Thyroid gland (tissue), 4 donors: ENCODE measurements at places on chromosomes 6 and 20. TPM values are rescaled to one million over a fixed set of nuclear protein-coding genes. Genes with fewer than 3 reads are reported as not detected.

DNA sequence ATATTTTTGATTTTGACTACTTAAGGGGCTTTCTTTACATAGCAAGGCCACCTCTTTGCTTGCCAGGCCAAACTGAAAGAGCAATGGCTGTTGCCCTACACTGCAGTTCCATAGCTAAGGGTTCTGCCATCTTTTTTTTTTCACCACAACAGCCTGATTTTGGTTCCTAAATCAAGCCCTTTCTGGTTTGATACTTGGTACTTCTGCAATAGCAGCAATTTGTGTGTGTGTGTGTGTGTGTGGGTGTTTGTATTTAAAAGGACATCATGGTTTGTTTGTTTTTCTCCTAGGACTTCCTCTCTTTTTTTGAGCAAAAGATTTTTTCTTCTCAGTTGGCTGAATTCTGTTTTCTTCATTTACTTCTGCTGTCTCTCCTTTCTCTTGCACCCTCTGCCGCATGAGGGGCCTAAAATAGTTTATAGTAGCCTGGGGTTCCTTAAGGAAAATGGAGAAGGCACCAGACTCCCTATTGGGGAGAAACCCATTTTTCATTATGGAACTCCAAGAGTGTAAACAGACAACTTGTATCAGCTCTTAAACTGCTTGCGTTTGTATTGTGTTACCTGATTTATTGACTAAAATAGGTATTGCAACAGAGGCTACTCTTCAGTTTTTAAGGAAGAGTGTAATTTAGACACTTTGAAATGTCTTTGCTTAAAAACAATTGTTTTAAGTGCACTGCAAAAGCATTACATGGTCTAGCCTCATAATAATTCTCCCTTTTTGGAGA is 12.2 kb upstream of the GCLC start:
- H3K27me3 ChIP-seq, result no peaks in the 10 kb centered on the region
- DNase-seq, result no peak
- no peak overlapping the region for H3K4me3 ChIP-seq
- peaks cover 7% of the 10 kb centered on the region for H3K4me1 ChIP-seq
- no peaks in the 10 kb centered on the region for H3K36me3 ChIP-seq
- H3K27ac ChIP-seq, result no peak overlapping the region

The C6orf15 gene
- total RNA-seq, result not detected

The TREML1 gene
- not detected for total RNA-seq

GRCh38 chr6:13615792-13616120 is 621 bp downstream of the NOL7 start:
- H3K27ac ChIP-seq, result peak overlapping the region; percentile 82
- no peaks in the 10 kb centered on the region for H3K27me3 ChIP-seq
- H3K4me1 ChIP-seq, result peaks cover 7% of the 10 kb centered on the region
- DNase-seq, result peak; percentile 64

The PGBD1 gene
- total RNA-seq, result 3.6 TPM

The CLVS2 gene
- total RNA-seq, result not detected

GRCh38 chr20:19889011-19889953 is 127.9 kb upstream of the NAA20 start:
- H3K27me3 ChIP-seq, result no peaks in the 10 kb centered on the region
- no peak overlapping the region for H3K4me3 ChIP-seq
- peaks cover 60% of the 10 kb centered on the region for H3K4me1 ChIP-seq
- H3K36me3 ChIP-seq, result no peaks in the 10 kb centered on the region

GRCh38 chr6:37323580-37323979 is 30.2 kb upstream of the RNF8 start:
- no peak overlapping the region for H3K4me3 ChIP-seq
- DNase-seq, result no peak
- H3K27ac ChIP-seq, result no peak overlapping the region

DNA sequence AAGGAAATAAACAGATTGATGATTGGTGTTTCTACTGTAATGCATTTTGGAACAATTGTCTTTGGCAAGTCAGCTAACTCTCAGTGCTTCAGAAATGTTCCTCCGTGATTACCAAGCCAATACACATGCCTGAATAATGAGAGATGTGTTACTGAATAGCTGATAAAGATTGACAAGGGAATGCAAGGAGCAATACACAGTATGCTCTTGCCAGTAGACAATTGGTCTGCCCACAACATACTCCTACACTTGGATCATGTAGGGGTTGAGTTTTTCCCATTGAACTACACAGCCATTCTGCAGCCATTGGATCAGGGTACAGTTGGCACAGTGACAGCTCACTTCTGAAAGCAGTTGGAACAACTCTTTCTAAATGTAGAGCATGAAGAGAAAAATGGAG is 5.6 kb upstream of the GJB7 start:
- no peaks in the 10 kb centered on the region for H3K27me3 ChIP-seq
- no peak for DNase-seq
- H3K4me1 ChIP-seq, result no peaks in the 10 kb centered on the region
- no peak overlapping the region for H3K4me3 ChIP-seq

The GNAS gene
- total RNA-seq, result 2,762 TPM

- no peak for DNase-seq
- no peaks in the 10 kb centered on the region for H3K27me3 ChIP-seq
- no peak overlapping the region for H3K27ac ChIP-seq
- no peaks in the 10 kb centered on the region for H3K4me1 ChIP-seq
- no peaks in the 10 kb centered on the region for H3K36me3 ChIP-seq
These were observed 87.8 kb downstream of the KIZ start for GRCh38 chr20:21213691-21214090.

DNA sequence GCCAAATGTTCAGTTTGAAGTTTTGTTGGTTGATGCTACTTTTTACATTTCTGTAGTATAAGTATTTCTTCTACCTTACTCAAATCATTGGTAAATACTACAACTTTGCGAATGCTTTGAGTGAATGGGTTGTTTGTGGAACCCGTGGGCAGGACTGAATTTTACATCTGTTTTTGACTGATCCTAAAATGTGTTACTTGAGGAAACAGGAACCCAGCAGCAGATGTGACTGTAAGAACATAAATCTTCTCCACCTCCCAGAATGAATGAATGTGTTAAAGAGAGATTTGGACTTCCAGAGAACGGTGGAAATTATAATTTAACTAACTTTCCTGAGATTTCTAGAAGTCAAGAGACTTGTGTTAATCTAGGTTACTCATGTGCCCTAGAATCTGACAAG is 728.5 kb upstream of the MARCKS start:
- no peaks in the 10 kb centered on the region for H3K36me3 ChIP-seq
- no peak overlapping the region for H3K4me3 ChIP-seq
- no peak overlapping the region for H3K27ac ChIP-seq
- H3K27me3 ChIP-seq, result no peaks in the 10 kb centered on the region

GRCh38 chr6:63269470-63269869 is 50.3 kb downstream of the LGSN start:
- no peaks in the 10 kb centered on the region for H3K36me3 ChIP-seq
- no peaks in the 10 kb centered on the region for H3K4me1 ChIP-seq
- H3K27me3 ChIP-seq, result no peaks in the 10 kb centered on the region
- no peak overlapping the region for H3K4me3 ChIP-seq
- H3K27ac ChIP-seq, result no peak overlapping the region

The HINT3 gene
- 32.5 TPM for total RNA-seq

- no peak overlapping the region for H3K4me3 ChIP-seq
- H3K27me3 ChIP-seq, result no peaks in the 10 kb centered on the region
- H3K4me1 ChIP-seq, result no peaks in the 10 kb centered on the region
- H3K36me3 ChIP-seq, result no peaks in the 10 kb centered on the region
These were observed 540.2 kb downstream of the PRKN start for GRCh38 chr6:162187168-162187935.

DNA sequence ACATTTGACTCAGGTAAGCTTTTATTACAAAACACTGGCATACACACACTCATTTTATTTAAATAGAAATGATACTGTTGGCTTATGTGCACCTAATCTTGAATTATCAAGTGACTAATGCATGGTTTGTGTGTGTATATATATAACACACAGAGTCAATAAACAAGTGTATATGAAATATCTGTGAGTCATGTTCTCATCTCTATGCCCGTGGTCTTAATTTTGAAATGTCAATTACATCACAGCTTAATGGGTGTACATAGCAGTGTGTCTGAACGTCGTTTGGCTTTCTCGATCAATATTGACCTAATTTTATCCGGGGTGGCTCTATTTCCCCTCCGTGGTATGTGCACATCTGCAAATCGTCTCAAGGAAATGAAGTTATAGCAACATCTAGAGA is 104.0 kb upstream of the ZFP64 start:
- no peak for DNase-seq
- no peaks in the 10 kb centered on the region for H3K36me3 ChIP-seq
- H3K4me1 ChIP-seq, result no peaks in the 10 kb centered on the region
- no peak overlapping the region for H3K4me3 ChIP-seq
- H3K27ac ChIP-seq, result no peak overlapping the region

DNA sequence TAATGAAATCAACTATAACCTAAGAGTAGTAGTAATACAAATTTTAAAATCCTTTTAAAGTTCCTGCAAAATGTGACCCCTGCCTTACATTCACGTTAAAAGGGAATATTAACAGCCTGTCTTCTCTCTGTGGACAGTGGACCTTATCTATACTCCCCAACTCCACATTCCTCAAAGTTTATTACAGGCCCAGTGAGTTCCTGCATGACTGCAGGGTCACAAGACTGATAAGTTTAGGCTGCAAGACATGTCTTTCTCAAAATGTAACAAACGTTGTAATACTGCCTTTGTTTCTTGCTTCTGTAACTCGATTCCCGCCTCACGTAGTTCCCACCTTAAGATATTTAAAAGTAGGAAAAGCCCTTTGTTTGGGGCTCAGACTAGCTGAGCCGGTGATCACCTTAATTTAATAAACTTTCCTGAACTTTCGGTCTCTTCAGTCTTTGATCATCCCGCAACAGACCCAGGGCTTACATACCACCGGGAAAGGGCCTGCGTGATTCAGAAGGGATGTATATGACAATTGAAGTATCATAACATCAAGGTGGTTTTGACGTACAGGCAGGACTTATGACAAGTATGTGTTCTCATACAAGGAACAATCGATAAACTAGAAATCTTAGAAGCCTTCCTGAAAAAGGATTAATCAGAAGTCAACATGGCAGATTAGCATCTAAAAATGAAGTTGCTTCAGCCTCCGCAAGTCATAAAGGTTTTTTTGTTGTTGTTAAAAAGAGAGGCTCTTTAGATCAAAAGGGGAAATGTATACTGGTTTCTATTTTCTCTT is 3.0 kb downstream of the IL22RA2 start:
- no peak overlapping the region for H3K4me3 ChIP-seq
- H3K4me1 ChIP-seq, result no peaks in the 10 kb centered on the region
- no peak overlapping the region for H3K27ac ChIP-seq
- H3K36me3 ChIP-seq, result no peaks in the 10 kb centered on the region
- DNase-seq, result no peak
- H3K27me3 ChIP-seq, result no peaks in the 10 kb centered on the region

DNA sequence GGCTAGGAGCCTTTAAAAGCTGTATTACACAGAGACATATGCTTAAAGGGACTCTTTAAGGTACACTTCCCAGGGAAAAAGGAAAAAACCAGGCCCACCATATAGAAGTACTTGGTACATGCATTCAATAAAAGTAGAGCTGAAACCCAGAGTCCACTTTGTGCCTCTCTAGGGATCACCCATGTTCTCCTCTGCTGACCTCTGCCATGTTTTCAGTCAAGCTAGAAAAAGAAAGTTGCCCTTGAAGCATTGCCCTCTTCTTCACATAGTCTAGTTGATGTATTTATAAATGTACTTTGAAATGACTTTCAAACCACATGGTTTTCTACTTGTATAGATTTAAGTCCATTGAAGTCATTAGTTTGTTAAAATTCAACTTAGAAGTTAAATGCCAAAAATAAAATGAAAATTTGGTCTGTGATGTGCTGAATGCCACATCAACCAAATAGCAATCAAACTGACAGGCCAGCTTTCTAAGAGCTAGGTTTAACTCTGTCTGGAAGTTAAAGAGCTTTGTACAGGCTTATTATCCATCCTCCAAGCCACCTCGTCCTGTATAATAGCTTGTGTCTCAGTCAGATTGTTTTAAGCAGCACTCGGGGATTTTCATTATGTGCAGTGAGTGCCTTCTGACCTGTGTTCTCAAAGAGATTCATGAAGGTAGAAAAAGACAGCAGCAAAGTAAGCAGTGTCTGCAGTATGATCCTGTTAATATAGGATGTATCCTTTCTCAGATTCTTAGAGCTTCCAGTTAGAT is 238.6 kb upstream of the PLN start:
- no peaks in the 10 kb centered on the region for H3K27me3 ChIP-seq
- H3K36me3 ChIP-seq, result no peaks in the 10 kb centered on the region
- DNase-seq, result no peak
- no peak overlapping the region for H3K4me3 ChIP-seq
- H3K27ac ChIP-seq, result no peak overlapping the region

- no peaks in the 10 kb centered on the region for H3K27me3 ChIP-seq
- DNase-seq, result no peak
- H3K36me3 ChIP-seq, result no peaks in the 10 kb centered on the region
- no peak overlapping the region for H3K4me3 ChIP-seq
- no peaks in the 10 kb centered on the region for H3K4me1 ChIP-seq
- H3K27ac ChIP-seq, result no peak overlapping the region
These were observed 37.6 kb downstream of the QRSL1 start for GRCh38 chr6:106667022-106667402.
